ENCODE measurements at places on chromosomes 7 and 10.

DNA sequence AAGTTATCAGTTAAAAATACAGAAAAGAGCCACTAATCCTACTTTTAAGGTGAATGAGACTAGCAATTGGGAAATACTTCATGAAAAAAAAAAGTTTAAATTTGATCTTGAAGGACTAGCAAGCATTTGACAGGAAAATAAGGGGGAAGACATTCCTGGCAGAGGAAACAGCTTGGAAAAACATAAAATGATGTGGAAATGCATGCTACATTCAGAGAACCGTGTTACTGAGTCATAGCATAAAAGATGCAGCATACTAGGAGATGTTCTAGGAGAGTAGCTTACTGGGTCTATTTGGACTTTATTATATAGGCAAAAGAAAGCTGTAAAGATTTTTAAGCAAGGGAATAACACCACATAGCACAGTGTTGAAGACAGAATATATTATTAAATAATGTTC is 108.6 kb upstream of the COL1A2 start:
- DNase-seq, result no peak

GRCh38 chr10:24821986-24822385 is 98.3 kb upstream of the ARHGAP21 start:
- DNase-seq, result peak; percentile 22

DNA sequence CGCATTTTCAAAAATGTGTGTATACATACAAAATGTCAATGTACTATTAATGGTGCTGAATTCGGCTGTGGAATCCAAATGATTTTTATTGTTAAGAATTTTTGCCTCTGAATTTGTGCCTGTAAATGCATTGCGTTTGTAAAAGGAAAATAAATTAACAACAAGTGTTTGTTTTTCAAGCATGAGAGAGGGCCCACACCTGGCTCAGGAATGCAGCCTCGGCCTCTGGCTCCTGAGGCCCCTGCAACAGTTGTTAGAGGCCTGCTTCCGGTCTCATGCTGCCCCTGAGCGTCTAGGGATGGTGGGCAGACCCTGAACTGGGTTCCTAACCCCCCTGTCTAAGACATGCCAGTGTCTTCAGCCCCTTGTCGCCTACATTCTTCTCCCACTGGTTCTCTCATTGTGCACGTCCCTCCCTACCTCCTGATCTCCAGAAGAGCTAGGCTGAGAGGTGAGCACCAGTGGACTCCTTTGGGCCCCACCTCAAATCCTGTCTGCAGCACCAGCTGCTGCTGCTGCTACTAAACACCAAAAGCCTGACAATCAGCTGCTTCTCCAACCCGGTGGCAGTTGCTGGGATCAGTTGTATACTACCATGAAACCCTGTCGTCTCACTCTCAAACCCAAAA is 1.9 kb upstream of the BTBD16 start:
- no peak for DNase-seq

DNA sequence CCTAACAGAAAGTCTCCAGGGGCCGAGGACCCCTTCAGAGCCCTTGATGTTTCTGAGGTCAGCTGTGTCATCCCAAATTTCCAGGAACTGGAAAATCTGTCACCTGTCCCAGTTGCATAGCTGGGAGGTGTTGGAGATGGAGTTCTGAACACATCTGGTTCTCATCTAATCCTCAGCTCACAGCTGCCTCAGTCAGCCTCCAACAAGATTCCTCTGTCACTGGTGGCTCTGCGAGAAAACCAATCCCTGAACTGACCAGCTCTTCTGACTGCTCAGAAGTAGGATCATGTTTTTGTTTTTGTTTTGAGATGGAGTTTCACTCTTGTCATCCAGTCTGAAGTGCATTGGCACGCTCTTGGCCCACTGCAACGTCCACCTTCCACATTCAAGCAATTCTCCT is 37.6 kb upstream of the MYL10 start:
- DNase-seq, result no peak

DNA sequence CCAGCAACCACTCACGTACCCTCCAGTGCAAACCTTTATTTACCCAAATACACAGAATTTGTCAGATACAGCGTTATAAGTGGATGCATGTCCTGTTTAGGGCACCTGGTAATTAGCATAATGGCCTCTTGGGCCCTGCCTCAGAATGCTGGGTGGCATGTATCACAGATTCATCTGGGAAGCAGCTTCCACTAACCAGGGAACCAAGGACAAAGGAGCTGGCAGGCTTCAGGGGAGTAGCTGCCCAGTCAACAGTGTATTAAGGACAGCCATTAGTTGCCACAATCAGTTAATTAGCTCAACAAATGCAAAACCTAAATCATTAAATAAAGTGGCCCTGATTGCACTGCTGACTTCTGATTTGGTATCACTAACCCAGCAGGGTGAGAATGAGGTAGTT is 105.7 kb downstream of the RAPGEF5 start:
- DNase-seq, result no peak

- DNase-seq, result no peak
Observed at GRCh38 chr10:49364747-49365146, 31.1 kb downstream of the DRGX start.

GRCh38 chr7:3942816-3943745 is 642.0 kb downstream of the SDK1 start:
- no peak for DNase-seq

GRCh38 chr7:997404-998395 is 14.7 kb downstream of the CYP2W1 start:
- no peak for DNase-seq

DNA sequence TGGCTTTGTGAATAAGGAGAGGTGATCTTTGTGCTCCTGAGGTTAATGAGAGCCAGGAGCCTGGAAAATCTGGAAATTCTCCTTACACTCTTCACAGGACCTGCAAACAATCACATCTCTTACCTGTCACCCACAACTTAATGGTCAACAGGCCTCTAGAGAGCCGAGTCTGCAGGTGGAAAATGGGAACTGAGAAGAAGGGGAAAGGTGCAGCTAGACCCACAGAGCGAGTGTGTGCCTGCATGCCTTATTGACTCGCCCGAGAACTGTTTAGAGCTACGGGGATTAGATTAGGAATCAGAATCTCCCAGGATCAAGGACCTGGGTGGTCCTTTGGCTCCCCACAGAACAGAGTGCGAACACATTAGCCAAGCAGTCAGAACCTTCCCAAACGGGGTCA is 329.6 kb downstream of the PTEN start:
- no peak for DNase-seq

- DNase-seq, result no peak
Observed at GRCh38 chr7:46537191-46537905, 616.3 kb upstream of the IGFBP3 start.

DNA sequence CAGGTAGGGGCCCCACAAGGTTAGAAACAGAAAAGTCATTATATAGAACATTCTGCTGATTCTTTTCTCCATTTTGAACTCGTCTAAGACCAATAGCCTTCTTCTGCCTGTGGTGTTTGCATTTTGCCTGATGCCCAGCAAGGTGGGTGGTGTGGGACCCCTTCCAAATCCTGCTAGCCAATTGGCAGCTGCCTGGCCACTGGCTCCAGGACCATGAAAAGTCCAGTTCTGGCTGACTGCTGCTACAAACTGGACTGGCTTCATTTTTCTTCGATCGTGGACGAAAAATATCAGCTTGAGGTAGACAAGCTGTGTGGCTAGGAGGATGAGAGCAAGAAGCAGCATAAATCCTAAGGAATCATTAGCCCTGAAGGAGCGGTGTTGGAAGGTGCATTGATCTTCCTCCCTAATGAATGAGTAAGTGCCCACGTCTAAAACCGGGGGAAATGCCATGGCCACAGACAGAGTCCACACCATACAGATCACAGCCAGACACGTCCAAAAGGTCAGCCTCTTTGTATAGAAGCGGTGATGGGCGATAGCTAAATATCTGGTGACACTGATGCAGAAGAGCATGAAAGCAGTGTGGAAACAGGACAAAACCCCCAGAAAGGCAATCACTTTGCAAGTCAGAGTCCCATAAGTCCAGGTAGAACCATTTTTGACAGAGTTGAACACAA is 2.7 kb downstream of the GPR85 start:
- no peak for DNase-seq

GRCh38 chr7:106870983-106871410 is 5.9 kb downstream of the PIK3CG start:
- DNase-seq, result no peak

DNA sequence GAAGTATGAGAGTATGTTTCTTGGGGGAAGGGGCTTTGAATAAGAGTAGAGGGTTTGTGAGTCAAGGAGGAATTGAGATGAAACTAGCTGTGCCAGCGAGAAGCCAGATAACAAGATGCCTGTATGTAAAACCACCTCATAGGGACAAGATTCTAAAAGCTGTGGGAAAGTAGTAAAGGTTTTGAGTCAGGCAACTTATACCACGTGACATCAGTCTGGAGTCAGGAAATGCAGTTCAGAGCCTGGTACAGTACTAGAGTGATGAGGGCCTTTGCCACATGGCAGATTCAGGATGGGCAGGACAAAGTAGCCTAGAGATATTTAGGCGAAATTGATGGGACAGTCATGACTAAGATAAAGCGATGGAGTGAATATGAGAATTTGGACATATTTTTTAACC is 140.2 kb upstream of the PLXDC2 start:
- no peak for DNase-seq

DNA sequence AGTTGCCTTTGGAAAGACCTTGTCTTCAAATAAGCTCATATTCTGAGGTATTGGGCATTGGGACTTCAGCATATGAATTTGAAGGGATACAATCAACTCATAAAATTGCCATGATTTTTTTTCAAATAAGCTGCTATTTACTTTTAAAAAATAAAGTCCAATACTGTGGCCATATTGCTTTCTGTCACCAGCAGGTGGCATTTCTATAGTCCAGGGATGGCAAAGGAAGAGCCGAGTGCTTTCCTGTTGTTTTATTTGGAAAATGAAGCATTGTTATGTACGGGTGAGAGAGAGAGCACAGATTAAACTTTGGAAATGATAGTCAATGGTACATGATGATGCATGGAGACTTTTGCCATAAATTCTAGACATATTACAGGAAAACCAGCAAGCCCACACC is 104.1 kb upstream of the DPP6 start:
- DNase-seq, result no peak

DNA sequence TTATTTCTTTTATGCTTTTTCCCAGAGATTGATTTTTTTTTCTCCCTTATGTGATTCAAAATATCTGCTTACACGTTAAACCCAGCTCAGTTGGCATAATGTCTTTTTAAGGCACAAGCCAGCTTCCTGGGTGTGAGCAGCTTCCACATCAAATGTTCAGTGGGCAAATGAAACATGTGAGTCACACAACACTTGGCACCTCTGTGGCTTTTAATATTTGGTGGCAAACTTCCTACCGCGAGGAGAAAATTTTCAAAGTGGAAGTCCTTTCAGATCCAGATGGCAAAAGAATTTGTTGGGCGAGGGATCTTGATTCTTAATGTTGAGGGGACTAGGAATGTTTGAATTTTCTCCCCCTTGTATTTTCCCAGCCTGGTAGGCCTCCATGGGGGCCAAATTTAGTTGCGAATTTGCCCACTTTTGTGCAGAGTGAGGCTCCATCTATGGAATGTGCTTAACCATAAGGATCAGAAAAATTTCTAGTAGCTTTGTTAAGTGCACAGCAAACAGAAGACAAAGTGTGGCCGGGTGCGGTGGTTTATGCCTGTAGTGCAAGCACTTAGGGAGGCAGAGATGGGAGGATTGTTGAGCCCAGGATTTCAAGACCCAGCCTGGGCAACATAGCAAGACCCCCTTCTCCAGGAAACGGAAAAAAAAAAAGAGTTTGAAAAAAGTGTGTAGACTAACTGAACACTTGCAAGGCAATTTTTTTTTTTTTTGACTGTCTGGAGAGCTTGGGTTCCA is 31.0 kb downstream of the CUX1 start:
- DNase-seq, result peak; percentile 89

- no peak for DNase-seq
Observed at GRCh38 chr10:103553743-103554487, 60.4 kb downstream of the NEURL1 start.

DNA sequence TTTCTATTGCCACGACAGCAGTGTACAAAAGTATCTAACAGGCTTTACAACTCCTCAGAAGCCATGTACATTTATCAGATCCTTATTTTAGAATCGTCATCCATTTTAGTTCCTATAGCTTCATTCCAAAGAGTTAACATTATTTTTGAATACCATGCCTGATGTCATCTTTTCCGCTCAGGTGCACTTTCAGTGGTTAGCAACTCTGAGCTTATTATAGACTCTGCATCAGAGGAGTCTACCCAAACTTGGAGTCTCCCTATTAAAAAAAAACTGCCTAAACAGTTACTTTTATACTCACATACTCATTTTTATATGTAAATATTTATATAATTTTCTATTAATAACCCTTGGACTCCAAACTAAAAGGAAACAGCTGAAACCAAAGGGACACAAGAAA is 31.6 kb upstream of the PRSS37 start:
- DNase-seq, result no peak

DNA sequence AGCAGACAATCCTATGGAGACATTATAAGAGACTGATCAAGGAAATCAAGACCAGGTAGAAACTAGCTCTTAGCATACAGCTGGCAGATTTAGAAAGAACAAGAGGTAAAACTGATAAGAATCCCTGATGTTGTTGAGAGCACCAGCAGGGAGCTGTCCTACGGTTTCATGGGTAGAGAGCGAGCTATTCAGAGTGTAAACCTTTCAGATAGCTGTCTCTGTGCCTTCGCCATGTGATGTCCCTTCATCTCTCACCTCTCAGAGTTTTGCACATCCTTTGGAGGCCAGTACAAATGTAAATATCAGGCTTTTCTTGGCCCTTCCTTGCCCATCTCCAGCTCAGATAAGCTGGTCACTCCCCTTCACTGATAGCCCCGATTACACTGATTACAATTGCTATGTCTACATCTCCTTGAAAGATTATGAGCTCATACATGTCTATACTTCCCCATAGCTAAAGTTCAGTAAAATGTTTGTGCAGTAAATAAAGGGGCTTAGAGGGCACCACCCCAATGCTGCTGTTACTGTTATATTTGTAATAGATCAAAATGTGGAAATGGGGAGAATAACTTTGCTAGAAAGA is 21.9 kb downstream of the THSD7A start:
- DNase-seq, result no peak

DNA sequence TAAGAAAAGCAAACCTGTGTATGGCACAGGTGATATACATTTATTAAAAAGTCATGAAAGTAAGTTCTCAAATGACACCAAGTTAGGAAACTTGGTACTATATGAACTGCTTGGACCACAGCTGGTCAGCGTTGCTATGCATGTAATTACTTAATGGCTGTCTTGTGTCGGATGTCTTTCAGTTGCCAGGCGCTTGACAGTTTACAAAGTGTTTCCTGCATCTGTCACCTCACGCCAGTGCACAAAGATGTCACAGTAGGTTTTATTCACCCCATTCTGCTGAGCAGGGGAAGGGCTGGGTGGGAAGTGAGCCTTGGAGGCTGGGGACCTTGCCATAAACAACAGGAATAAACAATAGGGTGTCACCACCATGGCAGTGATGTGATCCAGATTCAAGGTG is 35.8 kb downstream of the ADAM12 start:
- no peak for DNase-seq

- no peak for DNase-seq
Observed at GRCh38 chr7:101863598-101863997, 46.2 kb downstream of the CUX1 start.

GRCh38 chr7:8151161-8151725 is 110.7 kb downstream of the ICA1 start:
- DNase-seq, result no peak
